ENCODE measurements at places on chromosomes 16 and 17. TPM values are rescaled to one million over a fixed set of nuclear protein-coding genes. Genes with fewer than 3 reads are reported as not detected.

DNA sequence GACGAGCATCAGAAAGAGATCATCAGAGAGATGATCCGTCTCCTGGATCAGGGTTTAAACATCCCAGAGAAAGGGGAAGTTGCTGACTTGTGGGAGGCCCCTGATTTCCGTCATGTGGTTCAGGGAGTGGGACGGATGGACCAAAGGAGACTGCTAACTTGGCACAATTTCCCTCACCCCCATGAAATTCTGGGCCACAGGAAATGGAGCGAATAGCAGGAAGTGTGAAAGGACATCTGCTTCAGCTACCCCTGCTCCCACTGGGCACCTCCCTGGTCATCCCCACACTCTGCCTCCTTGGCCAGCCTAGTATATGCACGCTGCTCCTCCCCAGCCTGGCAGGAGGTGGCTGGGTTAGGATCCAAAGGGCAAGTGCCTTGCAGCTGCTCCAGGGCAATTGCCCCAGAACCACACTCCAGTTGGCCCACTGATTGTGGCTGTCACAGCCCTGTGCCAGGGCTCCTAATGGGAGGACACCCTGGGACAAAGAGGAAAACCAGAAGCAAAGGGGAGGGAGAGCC is 1.3 kb downstream of the ARRB2 start:
- H3K36me3 ChIP-seq = no peaks in the 10 kb centered on the region
- peaks cover 3% of the 10 kb centered on the region for H3K4me1 ChIP-seq
- no peak for DNase-seq
- H3K27ac ChIP-seq = no peak overlapping the region

The SLC43A2 gene
- total RNA-seq = 8.8 TPM

- no peaks in the 10 kb centered on the region for H3K36me3 ChIP-seq
- no peak overlapping the region for H3K4me3 ChIP-seq
- no peaks in the 10 kb centered on the region for H3K27me3 ChIP-seq
- no peak for DNase-seq
Measured at GRCh38 chr17:39305978-39306377, 80.2 kb upstream of the STAC2 start.

DNA sequence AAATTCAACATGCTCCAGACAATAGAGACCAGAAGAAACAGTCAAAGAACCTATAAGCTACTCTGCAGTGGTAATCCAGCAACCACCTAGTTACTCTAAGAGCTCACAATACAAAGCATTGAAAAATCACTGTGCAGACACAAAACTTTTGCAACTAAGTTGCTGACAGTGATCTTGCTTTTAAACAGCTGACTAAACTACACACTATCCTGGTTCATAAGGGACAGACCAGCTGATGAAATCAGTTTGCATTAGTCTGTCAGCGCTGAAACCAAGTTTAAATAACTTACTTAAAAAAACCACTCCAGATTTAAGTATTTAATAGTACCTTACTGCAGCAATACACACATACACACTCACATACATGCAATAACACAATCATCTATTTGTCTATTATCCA is 4.6 kb downstream of the VEZF1 start:
- no peak overlapping the region for H3K27ac ChIP-seq
- no peak for DNase-seq
- no peaks in the 10 kb centered on the region for H3K27me3 ChIP-seq
- no peaks in the 10 kb centered on the region for H3K36me3 ChIP-seq
- no peak overlapping the region for H3K4me3 ChIP-seq

GRCh38 chr17:77571155-77571981 is 387.1 kb upstream of the TNRC6C start:
- H3K4me3 ChIP-seq = no peak overlapping the region
- DNase-seq = no peak
- H3K27ac ChIP-seq = no peak overlapping the region
- H3K36me3 ChIP-seq = no peaks in the 10 kb centered on the region
- H3K4me1 ChIP-seq = peaks cover 3% of the 10 kb centered on the region

The SCNN1B gene
- 0.13 TPM for total RNA-seq

The SPECC1 gene
- 68.7 TPM for total RNA-seq

- no peak overlapping the region for H3K4me3 ChIP-seq
- no peaks in the 10 kb centered on the region for H3K4me1 ChIP-seq
- no peak for DNase-seq
- H3K36me3 ChIP-seq = no peaks in the 10 kb centered on the region
Measured at GRCh38 chr16:22887445-22887844, 73.5 kb downstream of the HS3ST2 start.

- no peaks in the 10 kb centered on the region for H3K4me1 ChIP-seq
- DNase-seq = no peak
- H3K27me3 ChIP-seq = no peaks in the 10 kb centered on the region
- no peak overlapping the region for H3K27ac ChIP-seq
- no peak overlapping the region for H3K4me3 ChIP-seq
Measured at GRCh38 chr17:45791041-45791582, 7.0 kb downstream of the CRHR1 start.

GRCh38 chr17:64209983-64210382 is 53.1 kb downstream of the TEX2 start:
- H3K4me1 ChIP-seq = peaks cover 2% of the 10 kb centered on the region
- H3K27me3 ChIP-seq = no peaks in the 10 kb centered on the region
- H3K36me3 ChIP-seq = no peaks in the 10 kb centered on the region
- no peak overlapping the region for H3K4me3 ChIP-seq

The CCDC200 gene
- not detected for total RNA-seq

DNA sequence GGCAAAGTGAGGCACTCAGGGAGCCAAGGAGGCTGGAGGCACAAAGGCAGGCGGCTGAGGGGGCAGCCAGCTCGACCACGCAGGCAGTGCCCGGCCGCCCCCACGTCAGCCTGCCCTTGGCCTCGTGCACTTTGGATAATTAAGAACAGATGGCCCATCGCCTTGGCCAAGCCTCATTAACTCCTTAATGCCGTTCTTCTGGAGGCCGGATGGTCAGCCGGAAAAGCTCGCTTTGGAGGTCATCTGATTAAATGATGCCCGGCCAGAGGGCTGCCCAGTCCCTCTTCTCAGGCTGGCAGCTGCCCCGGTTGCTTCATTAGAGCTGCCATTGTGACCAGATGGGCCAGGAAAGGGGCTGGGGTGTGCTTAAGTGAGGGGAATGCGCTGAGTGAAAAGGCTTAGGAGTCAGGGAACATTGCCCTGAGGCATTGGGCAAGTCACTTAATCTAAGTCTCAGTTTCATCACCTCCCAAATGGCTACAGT is 364.0 kb downstream of the NPIPA8 start:
- no peaks in the 10 kb centered on the region for H3K36me3 ChIP-seq
- no peak for DNase-seq
- H3K4me1 ChIP-seq = no peaks in the 10 kb centered on the region

The ZFP3 gene
- total RNA-seq = 7.6 TPM

The TOM1L2 gene
- total RNA-seq = 59.3 TPM

- H3K4me3 ChIP-seq = no peak overlapping the region
- H3K36me3 ChIP-seq = no peaks in the 10 kb centered on the region
- no peak for DNase-seq
- no peak overlapping the region for H3K27ac ChIP-seq
- no peaks in the 10 kb centered on the region for H3K4me1 ChIP-seq
Measured at GRCh38 chr16:81237282-81237681, 1.2 kb upstream of the BCO1 start.

DNA sequence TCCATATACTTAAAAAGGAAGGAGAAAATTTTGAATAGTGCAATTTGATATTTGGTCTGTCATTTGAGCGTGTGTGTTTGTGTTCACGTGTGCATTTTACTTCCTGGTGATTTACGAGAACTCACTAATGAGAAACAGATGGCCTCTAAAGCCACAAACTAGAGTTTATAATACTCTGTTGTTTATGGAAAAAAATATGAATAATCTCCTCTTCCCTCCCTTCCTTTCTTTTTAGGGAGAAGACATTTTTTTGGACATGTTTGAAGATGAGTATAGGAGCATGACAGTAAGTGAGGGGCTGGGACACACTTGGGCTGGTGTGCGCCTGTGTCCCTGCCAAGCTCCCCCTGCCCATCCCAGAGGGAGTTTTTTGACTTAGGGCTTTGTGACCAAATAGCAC is 102.7 kb downstream of the CLEC16A start:
- no peaks in the 10 kb centered on the region for H3K27me3 ChIP-seq
- DNase-seq = no peak
- H3K27ac ChIP-seq = no peak overlapping the region
- no peak overlapping the region for H3K4me3 ChIP-seq
- peaks cover 4% of the 10 kb centered on the region for H3K4me1 ChIP-seq
- no peaks in the 10 kb centered on the region for H3K36me3 ChIP-seq

The ALDOC gene
- 71.5 TPM for total RNA-seq

DNA sequence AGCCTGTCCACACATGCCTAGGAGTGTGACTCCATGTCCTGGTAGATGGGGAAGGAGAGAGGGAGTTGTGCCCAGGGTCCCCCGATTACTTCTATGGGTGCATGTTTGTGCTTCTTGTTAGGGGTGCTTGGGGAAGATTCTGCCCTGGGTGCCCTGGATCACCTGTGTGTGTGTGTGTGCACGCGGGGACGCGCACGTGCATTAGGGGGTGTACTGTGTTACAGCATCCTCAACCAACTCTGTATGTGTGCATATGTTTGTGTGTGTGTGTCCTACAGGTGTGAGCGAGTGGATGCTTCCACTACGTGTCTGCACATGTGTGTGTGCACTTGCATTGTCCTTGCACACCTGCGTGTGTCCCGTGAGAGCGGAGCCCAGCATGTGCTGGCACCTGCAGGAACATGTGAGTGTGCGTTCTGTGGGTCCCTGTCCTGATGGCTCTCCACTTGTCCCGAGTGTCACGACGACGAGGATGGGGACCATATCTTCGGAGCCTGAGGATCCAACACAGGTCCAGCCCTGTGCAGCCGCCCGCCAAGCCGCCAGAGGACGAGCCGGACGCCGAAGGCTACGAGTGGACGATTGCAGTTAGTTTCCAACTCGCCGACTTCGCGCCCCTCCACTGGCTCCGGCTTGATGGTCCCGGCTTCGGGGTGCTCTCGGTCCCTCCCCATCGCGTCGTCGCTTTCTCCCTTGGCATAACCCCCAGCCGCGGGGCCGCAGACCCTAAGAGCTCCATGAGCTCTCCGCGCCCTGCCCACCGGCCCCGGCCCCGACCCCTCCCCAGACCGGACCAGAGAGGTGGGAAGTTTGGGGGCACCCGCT is 6.0 kb upstream of the TBC1D3B start:
- H3K36me3 ChIP-seq = no peaks in the 10 kb centered on the region
- peaks cover 8% of the 10 kb centered on the region for H3K4me1 ChIP-seq
- H3K4me3 ChIP-seq = peak overlapping the region; percentile 54
- H3K27me3 ChIP-seq = no peaks in the 10 kb centered on the region

- H3K27me3 ChIP-seq = no peaks in the 10 kb centered on the region
- no peaks in the 10 kb centered on the region for H3K4me1 ChIP-seq
- no peak for DNase-seq
- no peak overlapping the region for H3K27ac ChIP-seq
- no peaks in the 10 kb centered on the region for H3K36me3 ChIP-seq
Measured at GRCh38 chr16:4637501-4638166, 13.0 kb downstream of the MGRN1 start.

GRCh38 chr17:7987112-7987893 is 15.1 kb upstream of the GUCY2D start:
- no peak overlapping the region for H3K4me3 ChIP-seq
- no peaks in the 10 kb centered on the region for H3K27me3 ChIP-seq
- no peaks in the 10 kb centered on the region for H3K4me1 ChIP-seq
- no peaks in the 10 kb centered on the region for H3K36me3 ChIP-seq

GRCh38 chr17:13851889-13852288 is 217.4 kb upstream of the COX10 start:
- H3K27me3 ChIP-seq = no peaks in the 10 kb centered on the region
- no peaks in the 10 kb centered on the region for H3K36me3 ChIP-seq
- H3K4me1 ChIP-seq = no peaks in the 10 kb centered on the region
- no peak overlapping the region for H3K4me3 ChIP-seq
- H3K27ac ChIP-seq = no peak overlapping the region

DNA sequence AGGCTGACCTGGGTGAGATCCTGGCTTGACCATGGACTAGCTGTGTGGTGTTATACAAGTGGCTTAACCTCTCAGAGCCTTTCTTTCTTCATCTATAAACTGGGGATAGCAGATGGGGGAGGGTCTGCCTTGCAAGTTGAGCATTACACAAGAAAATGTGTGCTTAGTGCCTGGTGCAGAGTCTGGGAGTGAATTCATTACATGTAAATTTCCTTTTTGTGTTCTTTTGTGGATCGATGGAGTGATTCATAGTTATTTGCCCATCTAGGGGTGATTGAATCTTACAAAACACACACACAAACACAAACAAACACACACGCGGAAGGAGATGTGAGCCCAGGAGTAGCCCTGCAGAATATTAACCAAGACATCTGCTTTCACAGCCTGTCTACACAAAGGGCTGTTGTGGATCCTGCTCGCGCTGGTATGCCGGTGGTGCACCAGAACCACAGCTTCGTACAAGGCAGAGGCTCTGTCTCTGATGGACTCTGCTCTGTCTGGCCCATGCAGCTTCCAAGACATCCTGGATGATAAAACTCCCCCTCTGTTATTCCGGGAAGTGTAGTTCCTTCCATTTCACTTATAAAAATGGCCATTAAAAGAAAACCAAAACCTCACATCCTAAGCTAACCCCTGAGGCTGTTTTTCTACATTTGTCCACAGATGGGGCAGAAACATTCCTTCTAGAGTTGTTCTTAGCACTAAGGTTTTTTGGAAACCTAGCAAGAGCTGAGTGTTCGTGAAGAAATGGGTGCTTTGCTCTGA is 86.1 kb downstream of the UTP18 start:
- peaks cover 1% of the 10 kb centered on the region for H3K4me1 ChIP-seq
- H3K36me3 ChIP-seq = no peaks in the 10 kb centered on the region
- no peak overlapping the region for H3K4me3 ChIP-seq
- no peak for DNase-seq

GRCh38 chr17:79515646-79516571 is 94.9 kb downstream of the RBFOX3 start:
- no peaks in the 10 kb centered on the region for H3K27me3 ChIP-seq
- H3K36me3 ChIP-seq = no peaks in the 10 kb centered on the region
- H3K4me1 ChIP-seq = peaks cover 2% of the 10 kb centered on the region
- H3K4me3 ChIP-seq = no peak overlapping the region

The SPEM3 gene
- total RNA-seq = not detected

- H3K36me3 ChIP-seq = no peaks in the 10 kb centered on the region
- H3K27ac ChIP-seq = no peak overlapping the region
- H3K4me1 ChIP-seq = no peaks in the 10 kb centered on the region
- H3K27me3 ChIP-seq = no peaks in the 10 kb centered on the region
- H3K4me3 ChIP-seq = no peak overlapping the region
Measured at GRCh38 chr17:59160157-59161025, 4.8 kb downstream of the PRR11 start.

The XAF1 gene
- total RNA-seq = 64.8 TPM

The SOX15 gene
- total RNA-seq = 11.1 TPM

All from ovary (tissue), 10 donors.